ENCODE measurements at places on chromosomes 1 and 21. TPM values are rescaled to one million over a fixed set of nuclear protein-coding genes. Genes with fewer than 3 reads are reported as not detected.

DNA sequence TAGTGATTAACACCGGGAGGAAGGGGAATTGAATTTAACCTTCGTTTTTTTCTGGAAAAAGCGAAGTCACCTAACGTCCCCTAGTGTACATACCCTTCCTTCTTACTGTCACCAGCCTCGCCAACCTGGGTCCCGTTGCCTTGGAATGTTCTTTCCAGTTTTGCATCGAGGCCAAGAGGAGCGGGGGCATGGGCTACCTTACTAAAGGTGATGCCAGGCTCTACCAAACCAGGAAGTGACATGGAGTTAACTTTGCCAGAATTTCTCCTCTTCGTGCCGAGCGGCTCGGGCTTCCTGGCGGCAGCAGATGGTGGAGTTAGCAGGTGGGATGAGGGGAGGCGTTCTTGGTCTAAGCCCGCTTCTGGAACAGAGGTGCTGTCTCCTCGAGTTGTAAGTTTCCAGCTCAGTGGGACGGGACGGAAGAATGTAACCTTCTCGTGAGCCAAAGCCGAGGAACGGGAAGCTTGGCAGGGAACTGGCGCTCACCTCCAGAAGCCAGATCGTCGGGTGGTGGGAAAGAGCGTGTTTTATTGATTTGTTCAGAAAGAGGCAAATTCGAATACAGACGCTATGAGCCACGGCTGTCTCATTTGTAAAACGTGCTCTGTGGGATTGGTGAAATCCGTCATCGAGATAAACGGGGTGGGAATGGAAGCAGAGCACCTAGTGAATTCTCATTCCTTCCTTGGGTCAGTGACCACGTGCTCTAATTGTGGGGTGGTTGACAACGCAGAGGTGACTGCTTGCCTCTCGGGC, 486 bp downstream of the NIPAL3 start:
- H3K4me1 ChIP-seq = peaks cover 37% of the 10 kb centered on the region
- H3K4me3 ChIP-seq = peak overlapping the region; percentile 98
- H3K27me3 ChIP-seq = no peaks in the 10 kb centered on the region
- H3K27ac ChIP-seq = peak overlapping the region; percentile 74

- H3K27me3 ChIP-seq = peaks cover 53% of the 10 kb centered on the region
- no peak overlapping the region for H3K4me3 ChIP-seq
- no peak for DNase-seq
- no peaks in the 10 kb centered on the region for H3K36me3 ChIP-seq
- H3K4me1 ChIP-seq = peaks cover 2% of the 10 kb centered on the region
Observed at GRCh38 chr1:161501234-161501633, 4.0 kb upstream of the FCGR2A start.

The S100A7 gene
- not detected for total RNA-seq

DNA sequence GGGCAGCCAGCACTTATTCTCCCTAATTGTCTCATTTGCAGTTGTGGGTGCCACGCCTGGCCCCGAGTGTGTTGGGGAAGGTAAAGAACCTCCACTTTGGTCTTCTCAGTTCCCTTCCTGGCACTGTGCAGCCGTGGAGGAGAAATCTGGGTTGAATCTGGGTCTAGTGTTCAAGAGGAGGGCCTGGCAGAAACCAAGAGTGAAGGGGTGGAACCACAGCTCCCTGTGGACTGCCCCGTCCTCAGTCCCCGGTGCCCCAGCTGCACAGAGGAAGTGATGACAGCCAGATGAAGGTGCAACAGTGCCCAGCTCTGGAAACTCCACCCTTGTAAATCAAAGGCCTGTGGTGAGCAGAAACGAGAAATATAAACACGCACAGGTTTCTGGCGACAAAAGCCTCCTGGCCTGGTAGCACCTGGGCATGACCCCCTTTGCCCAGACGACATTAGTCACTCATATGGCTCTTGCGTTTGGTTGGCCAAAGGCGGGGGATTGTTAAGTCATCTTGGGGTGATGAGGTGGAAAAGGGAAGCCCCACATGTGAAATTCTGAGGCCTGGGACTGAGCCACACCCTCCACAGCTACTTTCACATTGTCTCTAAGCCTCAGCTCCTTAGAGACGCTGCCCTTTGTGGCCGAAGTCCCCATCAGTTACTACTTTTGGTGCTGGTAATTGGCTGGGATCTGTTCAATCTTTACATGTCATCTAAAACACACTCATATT, 4.2 kb upstream of the ECE1 start:
- H3K27me3 ChIP-seq = no peaks in the 10 kb centered on the region
- H3K36me3 ChIP-seq = peaks cover 9% of the 10 kb centered on the region
- peak; percentile 47 for DNase-seq
- H3K4me1 ChIP-seq = peaks cover 44% of the 10 kb centered on the region
- H3K4me3 ChIP-seq = peak overlapping the region; percentile 37

The CORT gene
- 0.73 TPM for total RNA-seq

DNA sequence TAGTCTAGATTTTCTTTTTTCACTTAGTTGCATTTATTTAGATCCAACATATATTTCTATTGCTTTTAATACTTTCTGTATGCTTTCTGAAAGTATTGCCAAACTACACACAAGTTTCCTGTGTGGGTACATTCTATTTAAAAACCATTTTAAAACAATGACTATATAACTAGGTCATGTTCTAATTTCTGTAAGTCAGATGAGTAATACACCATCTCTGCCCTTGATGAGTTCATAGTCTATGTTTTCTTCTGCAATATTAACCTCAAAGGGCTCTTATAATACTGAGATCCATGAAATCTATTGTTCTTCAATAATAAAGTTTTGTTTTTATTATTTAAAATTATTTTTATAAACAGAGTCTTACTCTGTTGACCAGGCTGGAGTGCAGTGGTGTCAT, 68.3 kb downstream of the RNASEL start:
- peaks cover 35% of the 10 kb centered on the region for H3K27me3 ChIP-seq
- no peaks in the 10 kb centered on the region for H3K36me3 ChIP-seq
- no peak overlapping the region for H3K27ac ChIP-seq
- H3K4me1 ChIP-seq = no peaks in the 10 kb centered on the region
- no peak overlapping the region for H3K4me3 ChIP-seq
- DNase-seq = no peak

DNA sequence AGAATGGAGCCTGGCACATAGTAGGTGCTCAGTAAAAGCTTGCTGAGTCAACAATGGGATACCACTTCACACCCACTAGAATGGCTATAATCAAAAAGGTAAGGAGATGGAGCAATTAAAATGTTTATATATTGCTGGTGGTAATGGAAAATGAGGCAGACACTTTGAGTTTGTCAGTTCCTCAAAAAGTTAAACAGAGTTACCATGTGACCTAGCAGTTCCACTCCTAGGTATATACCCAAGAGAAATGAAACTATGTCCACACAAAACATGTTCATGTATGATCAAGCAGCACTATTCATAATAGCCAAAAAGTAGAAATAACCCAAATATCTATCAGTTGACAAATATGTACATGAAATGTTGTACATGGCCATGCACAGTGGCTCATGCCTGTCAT, 74.8 kb upstream of the ECE1 start:
- DNase-seq = no peak
- no peak overlapping the region for H3K4me3 ChIP-seq
- H3K4me1 ChIP-seq = peaks cover 9% of the 10 kb centered on the region
- no peak overlapping the region for H3K27ac ChIP-seq
- no peaks in the 10 kb centered on the region for H3K36me3 ChIP-seq
- H3K27me3 ChIP-seq = no peaks in the 10 kb centered on the region

The INPP5B gene
- total RNA-seq = 21.5 TPM

DNA sequence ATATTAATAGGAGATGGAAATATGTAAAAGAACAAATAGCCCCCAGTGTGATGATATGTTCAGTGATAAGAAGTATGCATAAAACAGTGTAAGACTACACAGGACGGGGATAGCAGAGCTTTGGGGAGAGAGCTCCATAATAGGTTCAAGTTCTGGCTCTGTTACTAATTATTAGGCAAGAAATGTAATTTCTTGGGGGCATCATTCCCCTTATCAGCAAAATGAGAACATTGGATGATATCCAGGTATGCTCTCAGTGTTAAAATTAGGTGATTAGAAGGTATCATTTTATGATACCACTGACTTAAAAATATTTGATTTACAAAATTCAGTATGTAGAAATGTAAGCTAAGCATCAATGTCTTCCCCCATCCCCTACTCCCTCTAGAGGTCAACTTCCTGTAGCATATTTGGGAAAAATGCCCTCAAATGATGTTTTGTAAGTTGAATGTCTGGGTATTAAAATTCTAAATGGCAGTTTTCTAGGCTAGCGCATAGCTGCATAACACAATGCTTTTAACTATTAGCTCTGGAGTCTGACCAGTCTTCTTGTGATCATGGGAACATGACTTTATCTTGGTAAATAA, 585.7 kb upstream of the CAMK1G start:
- no peak overlapping the region for H3K4me3 ChIP-seq
- no peaks in the 10 kb centered on the region for H3K27me3 ChIP-seq
- no peak for DNase-seq
- H3K36me3 ChIP-seq = no peaks in the 10 kb centered on the region
- H3K27ac ChIP-seq = no peak overlapping the region

The EFHD2 gene
- 51.0 TPM for total RNA-seq

- DNase-seq = no peak
- H3K36me3 ChIP-seq = no peaks in the 10 kb centered on the region
- H3K4me1 ChIP-seq = peaks cover 8% of the 10 kb centered on the region
Observed at GRCh38 chr1:194709439-194709838, 1523.0 kb upstream of the B3GALT2 start.

DNA sequence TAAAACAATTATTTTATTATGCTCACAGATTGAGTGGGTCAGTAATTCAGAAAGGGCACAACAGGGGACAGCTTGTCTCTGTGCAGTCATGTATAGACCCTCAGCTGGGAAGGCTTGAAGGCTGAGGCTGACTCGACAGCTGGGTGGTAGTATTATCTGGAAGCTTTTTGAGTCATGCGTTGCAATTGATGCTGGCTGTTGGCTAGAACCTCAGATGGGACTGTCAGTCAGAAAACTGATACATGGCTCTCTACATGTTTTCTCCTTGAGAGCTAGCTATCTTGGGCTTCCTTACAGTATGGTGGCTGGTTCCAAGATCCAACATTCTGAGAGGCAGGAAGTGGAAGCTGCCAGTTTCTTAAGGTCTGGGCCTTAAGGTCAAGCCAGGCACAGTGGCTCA, 61.5 kb upstream of the SELENON start:
- no peaks in the 10 kb centered on the region for H3K4me1 ChIP-seq
- H3K36me3 ChIP-seq = no peaks in the 10 kb centered on the region
- H3K27me3 ChIP-seq = peaks cover 73% of the 10 kb centered on the region
- DNase-seq = no peak

The CACNA1S gene
- not detected for total RNA-seq

GRCh38 chr1:55214934-55215193, 300 bp downstream of the USP24 start:
- DNase-seq = peak; percentile 31
- H3K27ac ChIP-seq = peak overlapping the region; percentile 84
- H3K4me1 ChIP-seq = peaks cover 60% of the 10 kb centered on the region
- H3K36me3 ChIP-seq = peaks cover 48% of the 10 kb centered on the region
- no peaks in the 10 kb centered on the region for H3K27me3 ChIP-seq

- H3K27ac ChIP-seq = peak overlapping the region; percentile 67
- peaks cover 23% of the 10 kb centered on the region for H3K4me1 ChIP-seq
- DNase-seq = peak; percentile 35
- H3K27me3 ChIP-seq = no peaks in the 10 kb centered on the region
- H3K4me3 ChIP-seq = peak overlapping the region; percentile 41
Observed at GRCh38 chr1:15261155-15262002, 14.4 kb downstream of the FHAD1 start.

GRCh38 chr1:20074055-20074724, 4.2 kb downstream of the PLA2G5 start:
- H3K4me1 ChIP-seq = no peaks in the 10 kb centered on the region
- H3K36me3 ChIP-seq = no peaks in the 10 kb centered on the region
- H3K27ac ChIP-seq = no peak overlapping the region

DNA sequence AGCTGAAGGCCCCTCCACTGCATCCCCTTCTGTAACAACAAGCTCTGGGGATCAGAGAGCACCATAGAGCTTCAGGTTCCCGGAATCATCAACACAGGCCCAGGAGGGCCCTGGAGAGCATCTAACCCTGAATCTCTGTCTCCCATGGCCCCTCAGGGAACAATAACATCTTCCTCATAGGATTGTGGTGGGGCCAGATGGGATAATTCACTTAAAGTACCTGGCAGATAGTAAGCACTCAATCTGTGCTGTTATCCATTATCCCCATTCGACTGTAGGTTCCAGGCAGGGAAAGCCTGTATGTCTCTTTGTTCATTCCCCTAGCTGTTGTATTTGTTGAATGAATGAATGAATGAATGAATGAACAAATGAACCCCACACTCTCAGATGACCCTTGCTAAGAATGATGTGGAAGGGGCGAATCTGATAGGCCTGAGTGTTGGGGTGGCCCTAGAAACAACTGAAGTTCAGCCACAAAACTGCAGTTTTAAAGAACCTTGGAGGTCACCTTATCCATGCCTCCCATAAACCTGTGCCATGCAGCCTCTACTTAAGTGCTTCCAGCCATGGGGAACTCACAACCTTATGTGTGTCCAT, 14.5 kb downstream of the LAPTM5 start:
- no peak overlapping the region for H3K4me3 ChIP-seq
- no peak for DNase-seq
- no peak overlapping the region for H3K27ac ChIP-seq
- H3K36me3 ChIP-seq = no peaks in the 10 kb centered on the region
- H3K27me3 ChIP-seq = no peaks in the 10 kb centered on the region

- no peak for DNase-seq
- peaks cover 7% of the 10 kb centered on the region for H3K27me3 ChIP-seq
- H3K27ac ChIP-seq = no peak overlapping the region
- peaks cover 27% of the 10 kb centered on the region for H3K4me1 ChIP-seq
- no peak overlapping the region for H3K4me3 ChIP-seq
Observed at GRCh38 chr1:203140743-203141520, 13.4 kb downstream of the ADORA1 start.

DNA sequence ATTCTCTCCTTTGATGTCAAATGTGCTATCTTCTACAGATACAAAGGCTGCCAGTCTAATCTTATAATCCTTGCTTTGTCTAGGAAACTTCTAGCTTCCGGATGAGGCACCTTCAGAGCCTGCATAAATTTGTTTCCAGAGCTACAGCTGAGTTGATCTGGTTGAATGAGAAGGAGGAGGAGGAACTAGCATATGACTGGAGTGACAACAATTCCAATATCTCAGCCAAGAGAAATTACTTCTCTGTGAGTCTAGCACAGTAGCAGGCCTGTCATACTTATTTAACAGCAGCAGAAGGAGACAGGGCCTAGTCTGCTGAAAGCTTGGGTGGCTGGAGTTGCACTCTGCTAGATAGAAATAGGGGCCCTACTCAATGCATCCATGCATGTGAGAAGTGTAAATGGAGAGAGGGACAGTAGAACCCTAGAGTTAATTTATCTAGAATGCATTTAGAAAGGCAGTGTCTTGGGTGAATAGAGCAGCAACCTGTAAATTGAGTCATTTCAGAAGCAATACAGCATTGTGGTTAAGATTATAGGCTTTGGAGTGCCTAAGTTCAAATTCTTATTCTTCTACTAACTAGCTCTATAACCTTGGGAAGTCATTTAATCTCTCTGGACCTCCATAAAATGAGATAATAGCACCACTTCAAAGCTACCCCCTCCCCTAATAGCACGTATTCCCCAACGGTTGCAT, 89.0 kb downstream of the MACF1 start:
- no peaks in the 10 kb centered on the region for H3K36me3 ChIP-seq
- DNase-seq = no peak
- H3K27ac ChIP-seq = no peak overlapping the region
- H3K27me3 ChIP-seq = no peaks in the 10 kb centered on the region
- no peaks in the 10 kb centered on the region for H3K4me1 ChIP-seq
- H3K4me3 ChIP-seq = no peak overlapping the region

GRCh38 chr1:87916965-87917364, 588.3 kb downstream of the LMO4 start:
- H3K4me1 ChIP-seq = peaks cover 47% of the 10 kb centered on the region
- H3K27me3 ChIP-seq = no peaks in the 10 kb centered on the region
- H3K27ac ChIP-seq = peak overlapping the region; percentile 6
- no peak overlapping the region for H3K4me3 ChIP-seq
- H3K36me3 ChIP-seq = no peaks in the 10 kb centered on the region
- no peak for DNase-seq

- H3K36me3 ChIP-seq = peaks cover 85% of the 10 kb centered on the region
- peaks cover 20% of the 10 kb centered on the region for H3K4me1 ChIP-seq
- DNase-seq = no peak
- no peaks in the 10 kb centered on the region for H3K27me3 ChIP-seq
Observed at GRCh38 chr1:50972766-50973165, 2.7 kb downstream of the CDKN2C start.
